ENCODE measurements at places on chromosomes 16 and 17.
A peak's percentile ranks its signal among the peaks of the same experiment; 100 is the strongest.

GRCh38 chr17:48722915-48723422 lies at the start of gene PRAC2:
PRAC2 (plus strand) TSS chr17:48723185; CDS start chr17:48724411, 1,226 bp downstream.
- DNase-seq: no peak

DNA sequence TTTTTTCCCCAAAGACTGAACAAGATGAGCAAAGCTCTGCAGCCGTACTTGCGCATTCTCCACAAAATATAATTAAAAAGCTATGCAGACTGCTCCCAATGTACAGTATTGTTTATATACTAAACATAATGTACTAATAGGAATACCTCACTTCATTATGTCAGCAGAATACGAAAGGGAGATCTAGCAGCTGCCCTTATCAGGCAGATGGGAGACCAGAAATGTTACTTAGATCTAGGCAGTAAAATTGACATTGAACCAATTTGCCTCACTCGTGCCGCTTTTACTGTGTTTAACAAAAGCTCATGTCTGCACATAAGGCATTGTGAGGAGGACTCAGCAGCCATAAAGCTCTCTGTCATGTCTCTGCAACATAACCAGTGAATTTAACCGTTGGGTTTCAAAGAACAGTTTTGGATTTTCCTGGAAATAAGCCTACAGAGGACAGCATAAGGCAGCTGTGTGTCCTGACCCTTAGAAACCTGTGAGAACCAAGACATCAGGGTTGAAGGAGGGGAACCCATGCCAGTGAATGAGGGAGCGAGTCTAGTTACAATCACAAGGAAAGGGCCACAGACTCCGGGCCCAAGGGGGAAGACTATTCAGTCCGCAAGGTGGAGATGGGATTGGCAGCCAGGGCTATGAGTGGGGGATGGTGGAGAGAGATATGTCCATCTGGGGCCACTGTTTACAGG lies 71.4 kb downstream of the GNAO1 start:
- no peak for DNase-seq

DNA sequence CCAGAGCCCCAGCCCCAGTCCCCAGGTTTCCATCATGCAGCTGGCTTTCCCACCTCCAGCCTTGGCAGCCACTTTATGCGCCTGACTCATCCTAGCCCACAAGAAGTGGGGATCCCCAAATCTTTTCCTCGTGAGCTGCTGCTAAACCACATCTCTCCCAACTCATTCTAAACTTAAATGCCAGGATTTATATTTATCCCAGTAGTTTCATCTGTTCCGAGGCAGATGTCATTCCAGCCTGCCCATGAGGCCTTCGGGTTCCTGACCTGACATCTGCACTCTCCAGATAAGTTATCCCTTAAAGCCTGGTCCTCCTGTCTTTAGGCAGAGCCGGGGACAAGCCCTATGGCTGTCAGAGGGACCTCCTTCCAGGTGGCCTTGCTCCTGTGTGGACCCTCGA lies 16.6 kb downstream of the PLXDC1 start:
- no peak for DNase-seq

DNA sequence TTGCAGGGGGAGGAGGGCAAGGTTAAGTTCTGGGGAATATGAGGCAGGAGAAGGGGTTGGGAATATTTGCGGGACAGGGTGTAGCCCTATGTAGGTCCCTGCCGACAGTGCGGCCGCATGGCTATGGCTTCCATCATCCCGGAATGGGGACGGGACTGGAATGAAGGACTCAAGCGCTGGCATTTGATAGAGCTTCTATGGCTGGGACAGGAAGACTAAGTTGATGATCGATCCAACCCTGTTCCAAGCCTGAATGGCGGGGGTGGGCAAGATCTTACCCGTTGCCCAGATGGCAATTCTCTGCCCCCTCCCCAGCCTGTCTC lies 47.1 kb downstream of the SRCIN1 start:
- DNase-seq: no peak

DNA sequence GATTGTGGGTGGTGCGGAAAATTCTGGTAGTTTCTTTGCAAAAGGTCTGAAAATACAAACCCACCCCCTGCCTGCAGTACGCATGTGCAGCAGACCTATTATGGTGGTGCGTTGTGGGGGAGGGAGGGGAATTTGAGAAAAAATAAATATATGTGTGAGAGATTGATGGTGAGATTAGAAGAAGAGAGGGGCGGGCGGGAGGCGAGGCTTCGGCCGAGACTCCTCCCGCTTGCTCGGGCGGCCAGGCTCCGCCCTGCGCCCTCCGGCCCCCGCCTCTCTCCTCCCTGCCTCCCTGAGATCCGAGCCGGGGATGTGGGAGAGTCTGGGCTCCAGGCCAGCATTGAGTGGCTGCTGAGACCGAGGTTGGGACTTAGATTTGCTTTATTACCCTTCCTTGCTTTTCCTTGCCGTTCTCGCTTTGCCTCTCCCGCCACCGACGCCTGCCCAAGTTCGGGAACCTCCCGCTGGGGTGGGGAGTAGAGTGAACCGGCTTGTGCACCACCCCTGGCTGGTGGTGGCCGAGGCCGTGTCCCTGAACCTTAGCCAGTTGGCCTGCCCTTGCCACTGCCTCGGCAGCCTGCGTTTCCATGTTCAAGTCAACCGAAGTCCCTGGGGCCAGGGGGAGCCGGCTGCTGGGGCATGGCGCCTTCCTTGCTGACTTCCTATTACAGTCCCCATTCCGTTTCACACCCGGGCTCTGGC lies 956 bp upstream of the CHD3 start:
- DNase-seq: peak; percentile 90

- peak; percentile 3 for DNase-seq
Observed at GRCh38 chr17:77959926-77960521, 1.5 kb downstream of the TNRC6C start.

DNA sequence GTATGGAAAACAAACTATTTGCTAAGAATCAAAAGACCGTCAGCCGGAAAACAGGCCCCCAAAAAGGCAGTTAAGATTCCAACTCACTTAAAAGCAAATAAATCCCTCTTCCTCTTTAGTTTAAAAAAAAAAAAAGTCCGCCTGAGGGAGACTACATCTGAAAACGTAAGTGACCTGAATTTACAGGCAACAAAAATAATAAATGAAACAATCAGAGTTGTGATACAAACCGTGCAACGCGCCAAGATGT lies 1.1 kb downstream of the KANSL1 start:
- no peak for DNase-seq

DNA sequence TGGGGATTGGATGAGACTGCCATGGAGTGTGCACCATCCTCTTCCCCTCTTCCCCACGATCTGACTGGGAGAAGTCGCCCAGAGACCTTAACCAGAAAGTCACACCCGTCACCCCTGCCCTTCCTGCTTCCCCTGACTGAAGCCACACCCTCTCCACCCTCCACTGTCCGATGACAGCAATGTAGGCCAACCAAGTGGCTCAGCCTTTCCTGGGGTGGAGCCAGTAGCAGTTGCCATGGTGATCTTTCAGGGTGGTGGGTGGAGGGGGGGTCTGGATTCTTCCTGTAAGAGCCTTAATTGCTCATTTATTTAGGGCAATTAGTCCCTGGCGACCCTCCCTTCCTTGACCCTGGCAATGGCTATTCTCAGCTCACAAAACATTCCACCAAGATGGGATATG lies 37.5 kb upstream of the PHB1 start:
- no peak for DNase-seq

GRCh38 chr17:45241328-45242028 lies 19.8 kb downstream of the FMNL1 start:
- DNase-seq: no peak

DNA sequence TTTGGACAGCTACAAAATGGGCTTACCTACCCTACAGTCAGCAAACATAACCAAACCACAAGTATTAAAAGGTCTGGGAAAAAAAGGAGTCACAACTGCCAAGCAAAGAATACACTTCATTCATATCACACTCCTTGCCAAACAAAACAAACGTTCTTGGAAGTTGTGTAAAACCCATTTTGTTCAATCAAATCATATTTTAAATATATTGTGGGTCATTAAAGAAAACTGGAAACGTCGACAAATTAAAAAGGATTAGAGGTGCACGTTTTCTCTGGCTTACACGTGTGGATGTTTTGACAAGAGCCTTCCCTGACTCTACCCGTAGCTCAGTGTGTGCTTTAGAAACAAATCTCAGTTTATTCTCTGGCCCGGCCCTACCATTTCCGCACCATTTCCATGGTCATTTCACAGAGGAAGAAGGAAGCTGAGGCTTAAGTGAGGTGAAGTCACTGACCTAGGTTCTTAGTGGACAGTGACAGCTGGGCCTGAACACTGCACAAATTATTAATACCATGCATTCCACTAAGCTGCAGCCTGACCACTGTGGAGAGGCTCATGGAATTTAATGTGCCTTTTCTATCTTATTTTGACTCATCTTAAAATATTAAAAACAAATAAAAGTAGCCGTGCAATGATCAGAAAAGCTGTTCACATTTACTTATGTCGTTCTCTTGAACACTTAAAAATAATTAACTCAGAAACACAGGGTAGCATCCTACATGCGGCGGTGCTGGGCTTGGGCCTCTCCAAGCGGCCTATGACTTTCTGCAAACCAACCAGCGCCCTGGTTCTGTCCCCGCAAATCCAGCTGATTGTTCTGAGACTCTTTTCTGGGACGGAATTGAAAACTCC lies 968 bp downstream of the CEP112 start:
- DNase-seq: no peak

DNA sequence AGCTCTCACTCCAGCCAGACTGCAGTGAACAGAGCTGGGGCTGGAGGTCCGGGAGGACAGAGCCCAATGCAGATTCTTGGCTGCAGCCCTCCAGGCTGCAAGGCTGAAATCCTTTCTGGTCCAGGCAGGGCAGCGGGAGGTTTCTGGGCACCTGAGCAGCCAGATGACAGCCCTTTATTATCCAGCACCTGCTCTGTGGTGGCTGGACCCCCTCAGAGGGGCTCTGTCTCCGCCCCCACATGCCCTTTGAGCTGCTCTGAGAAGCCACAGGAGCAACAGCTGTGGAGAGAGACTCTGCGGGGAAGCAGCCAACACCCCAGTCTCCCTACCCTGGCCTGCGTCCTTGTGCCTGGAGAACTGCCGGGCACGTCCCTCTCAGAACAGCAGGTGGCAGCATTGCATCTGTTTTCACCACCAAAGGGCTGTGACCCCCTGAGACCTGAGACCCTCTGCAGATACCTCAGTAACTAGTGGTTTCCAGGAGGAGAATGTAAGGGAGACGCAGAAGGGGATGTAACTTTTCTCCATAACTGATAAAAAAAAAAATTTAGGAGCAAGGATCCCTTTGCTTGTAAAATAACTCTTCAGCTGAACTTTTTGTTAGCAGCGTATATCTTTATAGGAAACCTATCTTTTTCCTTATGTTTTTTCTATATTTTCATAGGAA lies 3.7 kb upstream of the CNP start:
- DNase-seq: peak; percentile 62

GRCh38 chr17:82214012-82214628 lies 1.5 kb upstream of the CCDC57 start:
- no peak for DNase-seq

DNA sequence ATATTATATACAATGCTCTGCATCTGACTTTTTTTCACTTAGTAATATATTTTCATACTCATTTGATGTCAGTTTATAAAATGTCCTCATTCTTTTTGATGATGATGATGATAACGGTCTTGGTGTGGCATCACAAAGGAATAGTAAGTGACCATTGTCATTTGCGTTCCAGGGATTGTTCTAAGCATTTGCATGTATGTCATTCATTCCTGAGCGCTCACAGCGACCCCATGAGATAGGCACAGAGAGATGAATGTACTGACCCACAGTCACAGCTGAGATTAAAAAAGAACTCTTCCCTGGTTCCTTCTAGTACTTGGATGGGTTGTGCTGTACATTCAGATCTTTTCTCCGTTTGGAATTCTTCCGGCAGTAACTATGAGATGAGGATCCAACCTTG lies 21.2 kb upstream of the MSI2 start:
- no peak for DNase-seq

DNA sequence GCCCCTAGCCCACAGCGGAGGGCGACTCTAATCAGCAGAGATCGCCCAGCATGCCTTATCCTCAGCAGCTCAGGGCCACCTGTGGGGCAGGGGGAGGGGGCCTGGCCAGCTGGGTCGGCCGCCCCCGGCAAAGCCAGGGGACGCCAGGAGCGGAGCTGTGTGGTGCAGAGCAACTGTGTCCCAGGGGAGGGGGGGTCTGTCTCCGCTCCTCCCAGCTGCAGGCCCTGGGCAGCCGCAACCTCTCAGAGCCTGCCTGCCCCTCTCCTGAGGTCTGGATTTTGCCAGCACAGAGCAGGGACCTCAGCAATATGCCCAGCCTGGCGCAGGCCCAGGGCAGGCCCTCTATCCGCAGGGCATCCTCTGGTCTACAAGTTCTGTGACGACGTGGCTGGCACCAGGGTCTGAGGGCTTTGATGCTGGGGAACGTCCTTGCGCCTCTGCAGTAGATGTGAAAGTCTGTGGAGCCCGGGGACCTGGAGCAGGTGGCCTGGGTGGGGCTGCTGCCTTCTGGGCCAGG lies 36.5 kb upstream of the SLC38A10 start:
- DNase-seq: no peak

GRCh38 chr17:75152922-75153779 lies 1.2 kb downstream of the JPT1 start:
- DNase-seq: no peak

- no peak for DNase-seq
Observed at GRCh38 chr17:83067071-83067717, 12.2 kb upstream of the METRNL start.

DNA sequence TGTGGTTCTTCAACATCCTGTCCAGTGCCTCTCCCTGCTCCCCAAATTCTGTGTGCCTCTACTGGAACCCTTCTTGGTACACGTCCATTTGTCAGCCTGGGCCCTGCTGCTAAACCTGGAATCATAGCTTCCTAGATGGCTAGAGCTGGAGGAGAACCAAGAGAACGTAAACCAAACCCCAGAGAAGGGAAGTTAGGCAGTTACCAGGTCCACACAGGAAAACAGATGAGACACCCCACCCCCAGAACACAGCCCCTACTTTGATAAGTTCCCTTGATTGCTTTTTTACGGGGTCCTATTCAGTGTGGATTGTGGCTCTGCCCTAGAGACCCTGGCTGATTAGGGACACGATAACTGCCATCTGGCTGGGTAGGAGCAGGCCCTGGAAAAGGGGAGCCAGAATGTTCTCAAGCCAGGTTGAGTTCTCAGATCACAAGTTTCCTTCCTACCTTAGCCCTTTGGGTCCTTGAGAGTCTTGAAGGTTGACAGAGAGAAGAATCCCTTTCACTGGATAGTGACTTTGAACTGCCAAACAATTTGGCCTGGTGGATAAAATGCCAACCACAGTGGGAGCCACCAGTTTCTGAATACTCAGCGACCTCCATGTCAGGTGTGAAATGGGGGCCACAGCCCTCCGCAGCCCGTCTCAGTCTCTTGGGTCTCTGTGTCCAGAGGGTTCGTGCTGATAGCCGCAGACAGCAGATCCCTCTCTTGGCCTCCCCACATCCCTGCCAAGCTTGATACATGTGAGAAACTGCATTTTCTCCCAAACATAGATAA lies 7.9 kb downstream of the TBX4 start:
- DNase-seq: no peak

Measured in activated CD4-positive, alpha-beta T cell treated with anti-CD3 and anti-CD28 coated beads, Interleukin-2, amount 50 U/mL, for 24 hours (primary cell).